ENCODE measurements at places on chromosomes 12 and 14.

- no peak for DNase-seq
Observed at GRCh38 chr14:69719501-69719951, 47.4 kb upstream of the SRSF5 start.

GRCh38 chr12:58419196-58419760 is 477.9 kb downstream of the ATP23 start:
- no peak for DNase-seq

GRCh38 chr12:95959107-95959506 is 16.0 kb downstream of the AMDHD1 start:
- no peak for DNase-seq

- DNase-seq = no peak
Observed at GRCh38 chr12:97257726-97258125, 204.9 kb upstream of the RMST start.

- no peak for DNase-seq
Observed at GRCh38 chr12:16691624-16692023, 85.7 kb upstream of the LMO3 start.

GRCh38 chr12:132966676-132967415 is 10.7 kb upstream of the ZNF605 start:
- no peak for DNase-seq

DNA sequence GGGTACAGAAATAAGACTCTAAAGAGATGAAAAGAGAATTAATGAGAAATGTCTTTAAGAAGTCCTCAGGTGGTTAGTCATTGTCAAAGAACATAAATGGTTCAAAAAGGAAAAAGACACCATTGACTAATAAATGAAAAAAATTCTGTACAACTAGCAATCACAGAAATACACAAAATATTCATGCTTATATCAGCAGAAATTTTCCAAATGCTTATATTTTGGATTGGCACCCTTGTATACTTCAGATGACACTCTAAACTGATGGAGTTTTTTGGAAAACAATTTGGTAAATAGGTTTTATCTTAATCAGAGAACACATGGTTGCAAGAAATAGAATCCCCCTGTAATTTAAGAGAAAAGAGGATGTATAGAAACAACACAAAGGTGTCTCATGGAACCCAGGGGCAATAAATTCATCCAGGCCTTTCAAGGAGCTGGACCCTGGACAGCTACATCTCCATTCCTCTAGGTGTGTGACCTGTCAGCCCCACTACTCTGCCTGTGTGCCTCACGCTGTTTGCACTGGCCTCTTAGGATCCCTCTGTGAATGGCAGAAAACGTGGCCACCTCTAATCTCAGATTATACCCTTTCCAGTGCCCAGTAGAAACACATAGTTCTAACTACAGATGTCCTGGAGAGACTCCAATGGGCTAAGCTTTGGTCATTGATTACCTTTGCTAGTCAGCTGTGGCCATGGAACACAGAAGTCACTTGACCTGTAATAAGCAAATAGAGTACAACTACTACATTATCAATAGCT is 110.2 kb downstream of the FGD4 start:
- DNase-seq = no peak

DNA sequence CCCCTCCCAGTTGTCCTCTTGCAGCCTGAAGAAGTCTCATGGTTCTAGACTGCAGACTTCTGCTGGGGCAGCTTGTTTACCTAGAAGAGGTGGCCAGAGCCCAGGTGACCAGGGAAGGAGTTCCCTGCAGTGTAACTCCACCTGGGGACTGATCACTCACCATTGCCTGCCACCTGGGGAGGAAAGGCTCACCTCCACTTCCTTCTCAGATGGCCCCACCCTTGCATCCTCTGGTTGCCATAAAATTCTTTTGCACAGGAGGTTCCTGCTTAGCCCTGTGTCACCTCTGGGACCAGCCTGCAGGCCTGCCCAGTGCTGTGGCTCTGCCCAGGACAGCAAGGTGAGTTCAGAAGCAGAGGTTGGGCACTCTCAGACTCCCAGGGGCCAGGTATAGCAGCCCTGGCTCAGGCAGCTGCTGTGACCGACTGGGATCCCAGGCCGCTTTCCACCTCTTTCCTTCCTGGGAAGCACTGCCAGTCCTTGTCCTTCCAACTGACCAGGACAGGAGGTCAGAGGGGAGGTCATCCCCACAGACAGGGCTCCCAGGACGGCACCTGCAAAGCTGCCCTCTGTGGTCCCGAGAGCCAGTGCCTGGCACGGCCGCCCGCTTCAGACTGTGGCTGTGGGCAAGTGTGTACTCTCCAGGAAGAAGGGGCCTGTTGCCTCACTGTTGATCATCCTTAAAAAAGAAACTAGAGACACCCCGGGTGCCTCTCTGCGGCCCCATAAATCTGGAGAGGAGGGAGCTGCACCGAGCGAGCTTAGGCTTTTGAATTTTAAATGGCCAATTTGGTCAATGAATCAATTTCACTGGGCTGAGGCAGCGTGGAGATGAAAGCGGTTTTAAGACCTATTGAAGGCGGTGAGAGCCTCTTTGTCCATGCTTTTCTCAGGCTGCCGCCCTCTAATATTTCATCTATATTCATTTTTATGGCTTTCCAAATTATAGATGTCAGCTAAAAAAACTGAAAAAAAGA is 79.5 kb upstream of the C14orf180 start:
- no peak for DNase-seq

DNA sequence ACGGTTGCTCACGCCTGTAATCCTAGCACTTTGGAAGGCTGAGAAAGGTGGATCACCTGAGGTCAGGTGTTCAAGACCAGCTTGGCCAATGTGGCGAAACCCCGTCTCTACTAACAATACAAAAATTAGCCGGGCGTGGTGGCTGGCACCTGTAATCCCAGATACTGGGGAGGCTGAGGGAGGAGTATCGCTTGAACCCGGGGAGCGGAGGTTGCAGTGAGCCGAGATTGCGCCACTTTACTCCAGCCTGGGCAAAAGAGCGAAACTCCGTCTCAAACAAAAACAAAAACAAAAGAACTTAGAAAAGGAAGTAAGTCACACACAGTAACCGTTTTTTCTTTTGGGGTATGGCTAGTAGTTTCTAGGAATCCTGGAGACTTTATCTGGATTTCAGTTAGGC is 1.7 kb upstream of the PALS1 start:
- DNase-seq = no peak

- no peak for DNase-seq
Observed at GRCh38 chr12:51913071-51914033, 6.0 kb downstream of the ACVRL1 start.

GRCh38 chr14:75515629-75515996 is 6.7 kb upstream of the BATF start:
- no peak for DNase-seq

- DNase-seq = no peak
Observed at GRCh38 chr14:65531148-65531547, 118.6 kb downstream of the FUT8 start.

DNA sequence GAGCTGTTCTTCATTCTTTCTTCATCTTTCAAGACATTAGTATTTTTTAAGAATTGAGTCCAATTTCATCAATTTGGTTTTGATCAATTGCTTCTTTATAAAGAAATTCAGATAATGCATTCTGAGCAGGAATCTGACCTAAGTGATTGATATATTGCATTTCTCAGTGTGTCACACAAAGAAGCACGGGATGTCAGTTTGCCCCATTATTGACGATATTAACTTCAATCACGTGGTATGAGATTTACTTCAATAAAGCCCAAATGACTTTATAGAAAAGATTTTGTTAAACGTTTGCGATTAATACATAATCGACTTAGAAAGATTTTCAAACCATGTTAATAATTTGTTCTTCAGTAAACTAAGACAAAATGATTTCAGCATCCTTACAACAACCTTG is 1254.2 kb downstream of the FSCB start:
- DNase-seq = no peak

GRCh38 chr12:30023186-30023585 is 239.4 kb upstream of the TMTC1 start:
- DNase-seq = no peak

- no peak for DNase-seq
Observed at GRCh38 chr12:96046543-96047228, 11.3 kb upstream of the LTA4H start.

- DNase-seq = no peak
Observed at GRCh38 chr12:6584293-6584692, 16.2 kb upstream of the NOP2 start.

GRCh38 chr14:95045106-95045701 is 112.1 kb downstream of the DICER1 start:
- no peak for DNase-seq

GRCh38 chr12:52715416-52715815 is 12.1 kb upstream of the KRT77 start:
- DNase-seq = no peak

GRCh38 chr14:46259536-46259935 is 392.0 kb downstream of the RPL10L start:
- no peak for DNase-seq

DNA sequence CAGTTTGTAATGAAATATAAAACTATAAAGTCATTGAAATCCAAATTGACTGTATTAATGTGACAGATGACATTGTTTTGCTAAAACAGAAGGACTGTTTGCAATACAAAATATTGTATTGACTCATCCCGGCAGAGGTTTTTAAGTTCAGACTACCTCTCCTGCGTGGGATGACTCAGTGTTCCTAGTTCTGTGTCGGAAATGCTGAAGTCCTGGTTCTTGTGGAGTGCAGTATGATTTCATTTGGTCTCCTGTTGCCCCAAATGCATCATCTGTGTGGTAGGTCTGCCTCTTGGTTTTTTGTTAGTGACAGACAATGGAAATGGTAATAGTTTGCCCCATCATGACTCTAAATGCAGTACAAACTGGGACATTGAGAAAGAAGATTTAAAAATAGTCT is 27.8 kb downstream of the PELI2 start:
- no peak for DNase-seq

- DNase-seq = no peak
Observed at GRCh38 chr14:52312931-52313355, 1.2 kb upstream of the PTGER2 start.

- no peak for DNase-seq
Observed at GRCh38 chr14:70340002-70340401, 19.5 kb downstream of the COX16 start.

DNA sequence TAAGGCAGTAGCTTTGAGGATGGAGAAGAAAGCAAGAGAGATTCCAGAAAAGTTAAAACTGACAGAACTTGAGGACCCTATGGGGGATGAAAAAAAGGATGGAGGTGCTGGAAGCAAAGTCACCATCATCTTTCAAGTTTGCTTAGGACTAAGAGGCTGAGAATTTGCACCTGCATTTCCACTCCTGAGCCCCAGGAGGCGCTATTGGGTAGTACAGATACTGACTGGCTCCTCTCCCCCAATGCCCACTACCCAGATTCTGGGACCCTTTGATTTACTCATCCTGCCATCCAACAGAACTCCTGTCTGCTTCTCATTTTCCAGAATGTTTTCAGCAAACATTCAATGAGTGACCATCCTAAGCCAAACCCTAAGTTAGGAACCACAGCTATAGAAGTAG is 34.0 kb upstream of the CMKLR1 start:
- no peak for DNase-seq

GRCh38 chr12:2668816-2669215 is 126.0 kb upstream of the FKBP4 start:
- DNase-seq = no peak

DNA sequence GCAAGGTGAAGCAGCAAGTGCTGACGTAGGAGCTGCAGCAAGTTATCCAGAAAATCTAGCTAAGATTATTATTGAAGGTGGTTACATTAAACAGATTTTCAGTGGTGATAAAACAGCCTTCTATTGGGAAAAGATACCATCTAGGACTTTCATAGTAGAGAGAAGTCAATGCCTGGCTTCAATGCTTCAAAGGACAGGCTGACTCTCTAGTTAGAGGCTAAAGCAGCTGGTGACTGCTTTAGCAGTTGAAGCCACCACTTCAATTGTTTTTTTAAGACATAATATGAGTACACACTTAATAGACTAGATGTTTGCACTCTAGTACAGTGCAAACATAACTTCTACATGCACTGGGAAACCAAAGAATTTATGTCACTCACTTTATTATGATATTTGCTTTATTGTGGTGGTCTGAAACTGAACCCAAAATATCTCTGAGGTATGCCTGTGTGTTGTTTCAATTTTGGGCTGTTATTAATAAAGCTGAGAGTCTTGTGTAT is 1026.9 kb upstream of the FOXG1 start:
- no peak for DNase-seq

DNA sequence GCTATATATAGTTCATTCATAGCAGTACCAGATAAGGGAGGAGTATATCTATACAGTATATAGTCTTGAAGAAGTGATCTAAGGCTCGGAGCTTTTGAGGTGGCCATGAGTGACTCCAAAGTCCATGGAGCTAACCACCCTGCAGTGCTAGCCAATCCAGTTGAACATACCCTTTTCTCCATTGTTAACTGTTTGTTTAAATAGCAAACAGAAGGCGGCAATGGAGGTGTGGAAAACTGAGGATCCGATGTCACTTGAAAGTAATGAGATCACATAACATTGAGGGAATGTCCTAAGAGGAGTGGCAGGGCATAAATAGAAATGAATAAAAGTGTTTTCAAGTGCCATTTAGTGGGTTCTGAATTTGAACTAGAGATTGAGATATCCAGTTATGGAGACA is 12.4 kb upstream of the SNAPC1 start:
- no peak for DNase-seq

DNA sequence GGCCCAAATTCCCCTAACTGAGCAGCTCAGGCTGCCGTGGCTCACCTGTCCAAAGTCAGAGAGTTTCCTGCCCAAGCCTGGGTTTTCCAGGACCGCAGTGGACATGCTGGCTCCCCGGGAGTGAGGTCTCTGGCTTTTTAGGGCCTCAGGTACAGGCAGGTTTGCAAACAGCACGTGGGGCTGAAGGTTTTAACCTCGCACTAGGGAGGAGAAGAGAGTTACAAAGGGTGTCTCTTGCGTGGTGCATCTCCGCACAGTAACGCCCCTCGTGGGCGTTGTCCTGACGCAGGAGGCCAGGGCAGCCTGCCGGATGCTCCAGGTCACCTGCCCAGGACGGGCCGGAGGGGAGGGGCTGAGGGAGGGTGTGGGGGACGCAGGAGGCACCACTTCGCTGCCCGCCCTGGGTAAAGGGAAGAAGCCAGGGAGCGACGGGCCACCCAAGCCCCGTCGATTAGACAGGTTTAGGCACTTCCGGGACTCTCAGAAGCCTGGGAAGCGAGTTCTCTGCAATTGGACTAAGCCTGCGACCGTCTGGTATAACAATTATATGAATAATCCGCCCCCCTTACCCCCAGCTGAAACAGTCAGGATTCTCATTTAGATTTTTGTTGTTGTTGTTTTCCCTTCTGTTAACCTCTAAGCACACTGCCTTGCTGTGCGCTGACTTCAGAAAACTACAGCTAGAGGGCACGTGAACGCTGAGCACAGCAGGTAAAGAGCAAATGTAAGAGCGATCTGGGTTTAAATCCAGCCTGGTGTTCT is at the start of gene PAH:
TSS of gene PAH (minus strand) at position 219 of the 762 bp plus-strand sequence. CDS start at position 105, 114 bp downstream.
- DNase-seq = no peak

- DNase-seq = no peak
Observed at GRCh38 chr12:6476489-6476888, 6.0 kb upstream of the VAMP1 start.

GRCh38 chr14:104386151-104386841 is 193.3 kb upstream of the C14orf180 start:
- no peak for DNase-seq

DNA sequence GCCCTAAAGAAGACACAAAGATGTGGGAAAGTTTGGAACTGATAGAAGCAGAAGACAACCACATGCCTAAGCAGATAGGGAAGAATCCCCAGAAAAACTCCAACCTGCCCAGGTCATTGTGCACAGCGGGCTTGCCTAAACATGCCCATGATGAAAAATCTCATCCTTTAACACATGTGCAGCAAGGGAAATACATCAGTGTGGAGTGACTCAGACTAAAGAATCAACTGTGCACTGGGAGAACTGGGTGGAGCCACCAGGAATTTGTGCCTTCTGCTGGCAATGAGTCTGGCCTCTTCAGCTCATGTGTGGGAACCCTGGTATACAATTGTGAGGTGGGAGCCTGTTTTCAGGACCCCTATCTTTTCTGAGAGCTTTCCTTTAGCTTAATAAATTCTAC is 398.5 kb downstream of the FSCB start:
- no peak for DNase-seq
